GM23248 (cell line): ENCODE measurements at places on chromosomes 16 and 17. TPM values are rescaled to one million over a fixed set of nuclear protein-coding genes. Genes with fewer than 3 reads are reported as not detected.

DNA sequence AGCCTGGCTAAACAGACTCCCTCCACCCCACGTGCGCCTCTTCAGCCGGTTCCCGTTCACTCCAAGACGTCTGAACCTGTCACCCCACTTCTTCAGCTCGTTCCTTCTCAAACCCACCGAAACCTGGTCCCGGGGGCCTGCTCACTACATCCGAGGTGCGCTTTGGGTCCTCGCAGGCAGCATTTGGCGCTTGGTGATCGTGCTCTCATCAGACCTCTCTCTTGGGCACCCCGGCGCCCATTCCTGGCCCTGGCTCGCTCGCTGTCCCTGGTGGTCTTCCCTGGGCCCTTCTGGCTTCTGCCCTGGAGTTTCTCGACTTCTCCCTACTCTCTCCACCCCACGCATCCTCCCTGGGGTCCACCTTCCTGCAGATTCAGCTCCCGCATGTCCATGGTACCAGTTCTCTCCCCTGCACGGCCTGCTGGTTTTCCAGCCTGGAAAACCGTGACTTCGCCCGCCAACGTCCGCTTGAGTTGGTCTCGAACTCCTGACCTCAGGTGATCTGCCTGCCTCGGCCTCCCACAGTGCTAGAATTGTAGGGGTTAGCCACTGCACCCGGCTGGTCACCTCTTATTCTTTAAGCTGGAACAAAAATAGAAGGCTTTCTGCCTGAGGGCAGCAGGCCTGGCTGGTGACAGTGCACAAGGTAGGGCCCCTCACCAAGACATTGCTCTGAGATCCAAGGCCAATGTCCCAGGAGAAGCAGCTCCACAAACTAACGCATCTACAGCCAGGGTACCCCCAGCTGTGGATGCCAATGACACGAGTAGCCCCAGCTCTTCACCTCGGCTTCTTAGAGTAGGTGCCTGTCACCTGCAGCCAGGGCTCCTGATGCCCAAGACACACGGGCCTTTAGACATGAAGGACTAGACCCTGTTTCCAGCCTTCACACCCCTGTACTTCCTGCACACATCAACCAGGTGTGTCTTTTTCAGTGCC, 1.1 kb upstream of the MEAK7 start:
- no peaks in the 10 kb centered on the region for H3K27me3 ChIP-seq
- H3K36me3 ChIP-seq, result peaks cover 3% of the 10 kb centered on the region; the same call in 1 of the 2 replicates
- H3K27ac ChIP-seq, result peak overlapping the region; percentile 86
- peaks cover 43% of the 10 kb centered on the region for H3K4me1 ChIP-seq

- H3K4me1 ChIP-seq, result no peaks in the 10 kb centered on the region
- H3K36me3 ChIP-seq, result no peaks in the 10 kb centered on the region
- no peak for DNase-seq
- H3K27ac ChIP-seq, result no peak overlapping the region
Observed at GRCh38 chr16:65713181-65713808, 591.4 kb upstream of the CDH11 start.

GRCh38 chr17:73307130-73307529, 4.7 kb downstream of the CDC42EP4 start:
- DNase-seq, result no peak
- H3K4me3 ChIP-seq, result no peak overlapping the region
- no peaks in the 10 kb centered on the region for H3K27me3 ChIP-seq
- H3K27ac ChIP-seq, result no peak overlapping the region
- H3K36me3 ChIP-seq, result no peaks in the 10 kb centered on the region

GRCh38 chr17:6233856-6234255, 163.7 kb downstream of the WSCD1 start:
- H3K36me3 ChIP-seq, result no peaks in the 10 kb centered on the region
- H3K27ac ChIP-seq, result no peak overlapping the region
- peaks cover 25% of the 10 kb centered on the region for H3K27me3 ChIP-seq
- no peak overlapping the region for H3K4me3 ChIP-seq
- DNase-seq, result no peak

GRCh38 chr17:30922235-30923030, 688 bp downstream of the ADAP2 start:
- H3K4me3 ChIP-seq, result peak overlapping the region; percentile 62
- peak; percentile 44 for DNase-seq
- H3K36me3 ChIP-seq, result no peaks in the 10 kb centered on the region

- H3K4me1 ChIP-seq, result no peaks in the 10 kb centered on the region
- no peak overlapping the region for H3K4me3 ChIP-seq
- DNase-seq, result no peak
- peaks cover 52% of the 10 kb centered on the region for H3K36me3 ChIP-seq
Observed at GRCh38 chr16:56945847-56946527, 14.0 kb downstream of the HERPUD1 start.

GRCh38 chr16:47660540-47660939, 199.4 kb downstream of the PHKB start:
- no peak for DNase-seq
- peaks cover 17% of the 10 kb centered on the region; the same call in 1 of the 2 replicates for H3K36me3 ChIP-seq
- no peaks in the 10 kb centered on the region for H3K4me1 ChIP-seq
- no peaks in the 10 kb centered on the region for H3K27me3 ChIP-seq
- H3K4me3 ChIP-seq, result no peak overlapping the region

DNA sequence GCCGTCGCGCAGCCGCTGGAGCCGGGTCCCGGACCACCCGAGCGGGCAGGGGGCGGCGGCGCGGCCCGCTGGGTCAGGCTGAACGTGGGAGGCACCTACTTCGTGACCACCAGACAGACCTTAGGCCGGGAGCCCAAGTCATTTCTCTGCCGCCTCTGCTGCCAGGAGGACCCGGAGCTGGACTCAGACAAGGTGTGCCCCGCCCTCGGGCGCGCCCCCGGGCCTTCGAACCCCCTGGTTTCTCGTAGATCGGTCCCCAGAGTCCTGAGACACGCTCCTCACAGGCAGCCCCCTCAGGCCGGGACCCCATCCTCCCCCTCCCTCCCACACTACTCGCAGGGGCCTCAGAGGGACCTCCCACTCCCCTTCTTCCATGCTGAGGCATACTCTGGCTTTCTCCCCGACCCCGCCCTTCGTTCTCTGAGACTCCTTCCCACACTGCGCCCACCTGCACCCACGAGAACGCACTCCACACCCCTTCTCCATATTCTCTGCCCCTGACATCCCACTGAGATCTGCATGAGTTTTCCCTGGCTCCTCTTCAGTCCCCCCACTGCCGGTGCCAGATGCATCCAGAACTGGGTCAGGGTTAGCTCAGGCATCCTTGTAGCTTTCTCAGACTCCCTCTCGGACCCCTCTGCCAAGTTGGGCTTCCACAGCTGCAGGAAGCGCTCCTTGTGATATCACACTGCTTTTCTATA, 523 bp downstream of the KCTD2 start:
- peak; percentile 48 for DNase-seq
- H3K4me3 ChIP-seq, result peak overlapping the region; percentile 82
- H3K27me3 ChIP-seq, result no peaks in the 10 kb centered on the region
- H3K4me1 ChIP-seq, result peaks cover 10% of the 10 kb centered on the region; the same call in 1 of the 2 replicates
- H3K36me3 ChIP-seq, result peaks cover 7% of the 10 kb centered on the region; the same call in 1 of the 2 replicates
- peak overlapping the region; percentile 50 for H3K27ac ChIP-seq

- no peaks in the 10 kb centered on the region for H3K36me3 ChIP-seq
- H3K27ac ChIP-seq, result no peak overlapping the region
- H3K4me1 ChIP-seq, result no peaks in the 10 kb centered on the region
- no peaks in the 10 kb centered on the region; the same call in 1 of the 2 replicates for H3K27me3 ChIP-seq
Observed at GRCh38 chr16:89040391-89040790, 53.3 kb upstream of the ACSF3 start.

- H3K27me3 ChIP-seq, result no peaks in the 10 kb centered on the region
- H3K4me1 ChIP-seq, result peaks cover 7% of the 10 kb centered on the region; the same call in 1 of the 2 replicates
- no peak overlapping the region for H3K4me3 ChIP-seq
Observed at GRCh38 chr17:7881276-7882054, 7.1 kb upstream of the CHD3 start.

GRCh38 chr17:31506517-31506916, 115.0 kb downstream of the RAB11FIP4 start:
- DNase-seq, result no peak
- peaks cover 12% of the 10 kb centered on the region; the same call in 1 of the 2 replicates for H3K27me3 ChIP-seq
- H3K4me3 ChIP-seq, result no peak overlapping the region
- H3K27ac ChIP-seq, result no peak overlapping the region
- H3K36me3 ChIP-seq, result no peaks in the 10 kb centered on the region

DNA sequence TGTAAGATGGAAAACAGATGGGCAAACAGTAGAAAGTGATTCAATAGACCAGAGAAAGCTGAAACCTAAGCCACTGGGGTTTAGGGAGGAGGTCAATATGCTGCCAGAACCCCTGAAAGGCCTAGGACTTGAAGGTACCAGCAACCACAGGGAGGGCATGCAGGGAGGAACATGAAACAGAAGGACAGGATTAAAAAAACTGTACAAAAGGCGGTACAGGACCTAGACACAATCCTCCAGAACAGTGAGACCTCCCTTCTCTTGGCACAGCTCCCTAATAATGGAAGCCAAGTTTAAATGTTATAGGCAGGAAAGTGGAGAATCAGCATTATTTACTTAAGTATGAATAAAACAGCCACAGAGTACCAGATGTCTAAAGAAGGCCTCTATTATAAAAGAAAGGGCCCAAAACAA, 105.5 kb downstream of the SPAG9 start:
- H3K27me3 ChIP-seq, result no peaks in the 10 kb centered on the region
- peaks cover 16% of the 10 kb centered on the region for H3K4me1 ChIP-seq
- peak; percentile 38 for DNase-seq
- peaks cover 26% of the 10 kb centered on the region; the same call in 1 of the 2 replicates for H3K36me3 ChIP-seq
- H3K27ac ChIP-seq, result peak overlapping the region; percentile 50
- H3K4me3 ChIP-seq, result no peak overlapping the region

- no peak overlapping the region for H3K4me3 ChIP-seq
- no peaks in the 10 kb centered on the region for H3K36me3 ChIP-seq
- DNase-seq, result no peak
- 0 out of 2 replicates have a peak, but pooled peaks cover 3% of the 10 kb centered on the region for H3K4me1 ChIP-seq
- no peak overlapping the region for H3K27ac ChIP-seq
- H3K27me3 ChIP-seq, result no peaks in the 10 kb centered on the region
Observed at GRCh38 chr16:65500007-65500406, 378.1 kb upstream of the CDH11 start.

DNA sequence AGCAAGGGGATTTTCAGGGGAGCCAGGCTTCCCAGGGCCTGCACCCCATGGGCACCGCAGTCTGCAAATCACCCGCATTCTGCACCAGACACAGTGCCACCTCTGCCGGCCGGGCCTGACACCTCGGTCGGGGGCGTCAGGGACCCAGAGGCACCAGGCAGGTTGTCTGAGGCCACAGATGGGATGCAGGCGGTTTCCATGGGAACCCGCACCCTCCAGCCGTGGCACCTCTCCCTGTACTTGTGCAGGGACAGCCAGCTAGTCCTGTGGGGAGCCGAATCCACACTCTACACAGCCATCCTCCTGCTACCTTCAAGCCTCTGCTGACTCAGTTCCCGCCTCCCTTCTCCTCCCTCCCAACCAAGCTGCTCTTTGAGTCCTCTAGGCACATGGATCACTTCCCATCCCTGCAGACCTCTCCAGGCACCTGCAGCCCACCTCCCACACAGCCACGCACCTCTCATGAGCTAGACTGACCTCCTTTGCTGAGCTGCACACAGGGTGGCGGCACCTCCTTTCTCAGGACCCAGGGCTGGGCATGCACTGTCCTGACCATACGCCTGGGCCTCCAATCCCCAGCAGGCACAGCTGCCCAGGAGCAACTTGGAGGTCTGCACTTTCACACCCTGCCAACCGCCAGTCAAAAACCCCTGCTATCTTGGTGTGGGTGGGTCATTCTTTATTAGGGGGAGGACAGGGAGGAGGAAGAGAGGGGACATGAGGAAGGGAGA, 119.5 kb downstream of the C16orf78 start:
- H3K36me3 ChIP-seq, result no peaks in the 10 kb centered on the region
- H3K4me1 ChIP-seq, result no peaks in the 10 kb centered on the region
- no peak overlapping the region for H3K27ac ChIP-seq
- DNase-seq, result no peak
- no peaks in the 10 kb centered on the region for H3K27me3 ChIP-seq

DNA sequence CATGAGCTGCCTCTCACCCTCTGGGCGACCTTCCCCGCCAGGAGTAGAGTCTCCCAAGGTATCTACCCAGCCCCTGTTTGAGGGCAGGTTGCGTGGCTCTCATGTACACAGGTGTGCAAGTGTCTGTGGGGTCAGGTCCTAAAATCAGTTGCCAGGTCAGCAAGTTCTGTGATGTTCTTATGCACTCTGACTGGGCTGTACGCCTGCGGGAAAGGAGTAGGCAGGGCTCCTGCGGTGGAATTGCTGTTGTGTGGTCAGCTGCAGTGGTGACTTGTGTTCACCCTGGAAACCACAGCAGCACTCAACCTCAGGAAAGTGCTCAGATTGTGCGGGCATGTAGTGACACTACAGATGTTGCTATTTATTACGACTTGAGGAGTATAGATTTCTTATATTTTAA, 19.4 kb downstream of the NARF start:
- H3K27ac ChIP-seq, result no peak overlapping the region
- no peak overlapping the region for H3K4me3 ChIP-seq
- H3K27me3 ChIP-seq, result no peaks in the 10 kb centered on the region
- H3K4me1 ChIP-seq, result no peaks in the 10 kb centered on the region

DNA sequence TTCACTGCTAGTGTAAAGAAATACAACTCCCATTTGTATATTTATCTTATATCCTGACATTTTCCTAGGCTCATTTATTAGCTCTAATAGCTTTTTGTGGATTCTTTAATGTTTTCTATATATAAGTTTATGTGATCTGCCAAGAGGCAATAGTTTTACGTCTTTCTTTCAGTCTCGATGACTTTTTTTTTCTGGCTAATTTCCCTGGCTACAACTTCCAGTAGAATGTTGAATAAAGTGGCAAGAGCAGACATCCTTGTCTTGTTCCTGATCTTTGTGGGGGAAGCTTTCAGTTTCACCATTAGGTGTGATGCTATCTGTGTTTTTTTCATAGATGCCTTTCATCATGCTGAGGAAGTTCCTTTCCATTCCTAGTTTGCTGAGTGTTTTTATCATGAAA, 43.9 kb upstream of the ABCA3 start:
- no peaks in the 10 kb centered on the region for H3K27me3 ChIP-seq
- no peak overlapping the region for H3K27ac ChIP-seq
- H3K4me3 ChIP-seq, result no peak overlapping the region
- no peaks in the 10 kb centered on the region; the same call in 1 of the 2 replicates for H3K4me1 ChIP-seq
- DNase-seq, result no peak
- no peaks in the 10 kb centered on the region for H3K36me3 ChIP-seq

DNA sequence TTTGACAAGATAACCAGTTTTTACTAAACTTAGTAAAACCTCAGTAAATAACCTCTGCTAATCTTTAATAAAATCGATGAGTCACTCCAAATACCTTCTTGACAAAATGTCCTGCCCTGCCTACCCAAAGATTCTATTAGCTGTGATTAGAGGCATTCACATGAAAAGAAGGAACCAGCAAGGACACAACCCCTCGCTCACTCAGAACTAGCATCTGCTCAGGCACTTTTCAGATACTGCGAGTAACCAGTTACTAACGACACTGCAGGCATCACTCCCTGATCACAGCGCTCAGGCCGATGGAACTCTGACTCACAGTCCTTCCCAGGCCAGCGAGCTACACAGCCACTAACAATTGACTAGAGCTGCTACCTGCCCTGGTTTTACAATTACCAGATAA, 24.3 kb downstream of the PELP1 start:
- peaks cover 20% of the 10 kb centered on the region for H3K4me1 ChIP-seq
- peak; percentile 78 for DNase-seq
- peak overlapping the region; percentile 58 for H3K27ac ChIP-seq
- no peaks in the 10 kb centered on the region for H3K27me3 ChIP-seq
- H3K36me3 ChIP-seq, result peaks cover 9% of the 10 kb centered on the region; the same call in 1 of the 2 replicates
- no peak overlapping the region for H3K4me3 ChIP-seq

The TLCD2 gene
- total RNA-seq, result 2.2 and 2.8 TPM in 2 replicates

The TUBG2 gene
- total RNA-seq, result 12.1 and 14.4 TPM in 2 replicates

The SLC12A3 gene
- total RNA-seq, result not detected in 2 replicates

The APOBR gene
- not detected in 2 replicates for total RNA-seq

The MYO15A gene
- 0.25 and 0.54 TPM in 2 replicates for total RNA-seq

The WFDC1 gene
- 0.13 and 0.76 TPM in 2 replicates for total RNA-seq

The CCDC144A gene
- total RNA-seq, result 0.51 and 3.5 TPM in 2 replicates

The GRAPL gene
- total RNA-seq, result not detected in 2 replicates

The TRIM47 gene
- total RNA-seq, result 1.4 and 2.4 TPM in 2 replicates

The TERB1 gene
- not detected in 2 replicates for total RNA-seq

The KLHL10 gene
- total RNA-seq, result 2.3 TPM in 1 of 2 replicates, not detected in the other
